Panc1 (cell line): ENCODE measurements at places on chromosomes 13 and 19. TPM values are rescaled to one million over a fixed set of nuclear protein-coding genes. Genes with fewer than 3 reads are reported as not detected.

- H3K27me3 ChIP-seq, result no peaks in the 10 kb centered on the region
- H3K27ac ChIP-seq, result no peak overlapping the region
- no peaks in the 10 kb centered on the region for H3K4me1 ChIP-seq
Measured at GRCh38 chr13:33636955-33637670, 180.8 kb upstream of the RFC3 start.

The CGB3 gene
- total RNA-seq, result not detected

DNA sequence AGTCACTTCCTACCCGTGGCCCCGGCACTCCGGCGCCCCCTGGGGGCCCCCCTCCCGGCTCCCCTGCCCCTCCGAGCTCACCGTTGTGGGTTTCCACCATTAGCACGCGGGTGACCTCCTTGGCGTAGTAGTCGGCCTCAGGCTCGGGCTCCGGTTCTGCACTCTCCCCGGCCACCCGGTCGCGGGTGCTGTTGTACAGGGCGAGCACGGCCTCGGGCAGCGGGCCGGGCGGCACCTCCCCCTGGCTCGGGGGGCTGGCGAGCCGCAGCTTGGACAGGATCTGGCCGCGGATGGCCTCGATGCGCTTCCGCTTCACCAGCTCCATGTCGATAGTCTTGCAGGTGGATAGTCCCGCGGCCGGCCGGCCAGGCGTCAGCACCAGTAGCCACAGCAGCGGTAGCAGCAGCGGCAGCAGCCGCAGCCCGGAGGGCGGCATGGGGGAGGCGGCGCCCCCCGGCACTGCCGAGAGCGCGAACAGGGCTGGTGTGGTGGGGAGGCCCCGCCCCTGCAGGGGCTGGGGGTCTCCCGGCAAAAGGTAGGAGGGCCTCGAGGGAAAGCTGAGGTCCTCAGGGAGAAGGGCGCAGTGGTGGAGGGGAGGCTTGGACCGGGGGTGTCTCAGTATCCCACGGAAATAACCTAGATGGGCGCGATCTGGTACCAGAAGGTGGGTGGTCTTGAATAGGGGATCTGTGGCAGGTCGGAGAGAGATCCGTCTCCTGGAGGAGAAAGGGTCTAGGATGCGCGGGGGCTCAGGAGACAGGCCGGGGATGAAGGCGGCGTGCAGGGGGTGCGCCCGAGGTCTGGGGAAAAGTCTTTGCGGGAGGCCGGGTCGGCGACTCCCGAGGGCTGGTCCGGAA, 885 bp downstream of the TGFB1 start:
- H3K27ac ChIP-seq, result peak overlapping the region; percentile 75; the same call in 1 of the 2 replicates
- H3K27me3 ChIP-seq, result no peaks in the 10 kb centered on the region
- H3K4me1 ChIP-seq, result peaks cover 5% of the 10 kb centered on the region; the same call in 1 of the 2 replicates
- no peak for DNase-seq
- peaks cover 6% of the 10 kb centered on the region; the same call in 1 of the 2 replicates for H3K36me3 ChIP-seq

DNA sequence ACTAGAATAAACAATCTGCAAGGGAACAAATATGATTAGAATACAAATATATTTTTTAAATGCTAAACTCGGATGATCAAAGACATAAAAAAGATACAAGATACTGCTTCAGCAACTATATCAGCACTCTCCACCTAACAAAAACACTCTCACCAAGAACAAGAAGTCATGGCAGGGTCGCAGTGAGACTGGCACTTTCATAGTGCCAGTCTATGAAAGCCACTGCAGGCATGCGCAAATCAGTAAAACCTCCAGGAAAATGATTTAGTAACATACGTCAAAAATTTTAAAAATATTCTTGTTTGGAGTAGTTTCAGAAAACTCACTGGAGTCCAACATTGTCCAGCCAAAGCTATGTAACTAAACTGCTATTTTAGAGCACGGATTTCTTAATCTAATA, 295.9 kb downstream of the DIAPH3 start:
- H3K36me3 ChIP-seq, result no peaks in the 10 kb centered on the region
- no peak for DNase-seq
- no peaks in the 10 kb centered on the region for H3K4me1 ChIP-seq

GRCh38 chr19:8373867-8374813, 10.2 kb downstream of the ANGPTL4 start:
- H3K27me3 ChIP-seq, result no peaks in the 10 kb centered on the region
- H3K4me3 ChIP-seq, result no peak overlapping the region
- H3K27ac ChIP-seq, result no peak overlapping the region
- no peaks in the 10 kb centered on the region for H3K4me1 ChIP-seq

DNA sequence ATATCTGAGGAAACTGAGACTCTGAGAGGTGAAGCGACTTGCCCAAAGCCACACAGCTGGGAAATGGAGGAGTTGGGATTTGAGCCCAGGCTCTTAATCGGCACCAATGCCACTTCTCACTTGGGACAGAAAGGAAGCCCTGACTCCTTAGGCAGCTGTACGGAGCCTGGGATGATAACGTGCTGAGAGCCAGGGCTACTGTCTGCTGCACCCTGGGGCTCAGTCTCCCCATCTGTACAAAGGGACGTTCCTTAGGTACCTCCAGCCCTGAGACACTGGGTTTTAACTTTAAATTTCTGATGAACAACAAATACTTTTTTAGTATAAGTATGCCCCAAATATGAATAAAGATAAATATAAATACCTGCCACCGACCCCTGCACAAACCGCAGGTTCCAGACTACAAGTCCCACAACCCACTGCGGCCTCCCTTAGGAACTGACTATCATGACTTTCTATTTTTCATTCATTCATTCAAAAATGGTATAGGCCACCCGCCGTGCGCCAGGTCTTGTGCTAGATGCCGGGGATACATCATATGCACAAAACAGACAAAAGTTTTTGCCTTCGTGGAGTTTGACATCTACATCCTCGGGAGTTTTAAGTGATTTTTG, 776 bp upstream of the NCLN start:
- no peaks in the 10 kb centered on the region for H3K27me3 ChIP-seq
- H3K36me3 ChIP-seq, result no peaks in the 10 kb centered on the region; the same call in 1 of the 2 replicates
- DNase-seq, result no peak
- H3K27ac ChIP-seq, result peak overlapping the region; percentile 83

GRCh38 chr19:38391911-38392464, 3.5 kb downstream of the SPRED3 start:
- no peak for DNase-seq
- no peaks in the 10 kb centered on the region for H3K27me3 ChIP-seq

- no peaks in the 10 kb centered on the region for H3K27me3 ChIP-seq
- no peaks in the 10 kb centered on the region for H3K36me3 ChIP-seq
- no peaks in the 10 kb centered on the region; the same call in 1 of the 2 replicates for H3K4me1 ChIP-seq
- H3K27ac ChIP-seq, result no peak overlapping the region
- no peak overlapping the region for H3K4me3 ChIP-seq
Measured at GRCh38 chr19:47490847-47491246, 6.8 kb upstream of the KPTN start.

The ABCA7 gene
- total RNA-seq, result 47.5 TPM

GRCh38 chr13:66926851-66927524, 303.1 kb downstream of the PCDH9 start:
- H3K27me3 ChIP-seq, result no peaks in the 10 kb centered on the region
- H3K4me1 ChIP-seq, result no peaks in the 10 kb centered on the region
- no peaks in the 10 kb centered on the region for H3K36me3 ChIP-seq
- H3K27ac ChIP-seq, result no peak overlapping the region

GRCh38 chr19:16951529-16951928, 62.7 kb downstream of the F2RL3 start:
- no peak for DNase-seq
- no peak overlapping the region for H3K27ac ChIP-seq
- H3K27me3 ChIP-seq, result no peaks in the 10 kb centered on the region
- H3K4me3 ChIP-seq, result no peak overlapping the region
- H3K4me1 ChIP-seq, result no peaks in the 10 kb centered on the region
- H3K36me3 ChIP-seq, result no peaks in the 10 kb centered on the region

- no peaks in the 10 kb centered on the region for H3K36me3 ChIP-seq
- no peak overlapping the region for H3K27ac ChIP-seq
- no peaks in the 10 kb centered on the region for H3K27me3 ChIP-seq
- H3K4me1 ChIP-seq, result no peaks in the 10 kb centered on the region
- no peak overlapping the region for H3K4me3 ChIP-seq
Measured at GRCh38 chr19:27833031-27833430, 1379.9 kb downstream of the UQCRFS1 start.

The OSCAR gene
- total RNA-seq, result 6.8 TPM

- no peaks in the 10 kb centered on the region for H3K27me3 ChIP-seq
- peaks cover 3% of the 10 kb centered on the region; the same call in 1 of the 2 replicates for H3K4me1 ChIP-seq
- no peak for DNase-seq
- H3K27ac ChIP-seq, result no peak overlapping the region; the same call in 1 of the 2 replicates
Measured at GRCh38 chr19:43464134-43464775, 1.2 kb downstream of the LYPD3 start.

DNA sequence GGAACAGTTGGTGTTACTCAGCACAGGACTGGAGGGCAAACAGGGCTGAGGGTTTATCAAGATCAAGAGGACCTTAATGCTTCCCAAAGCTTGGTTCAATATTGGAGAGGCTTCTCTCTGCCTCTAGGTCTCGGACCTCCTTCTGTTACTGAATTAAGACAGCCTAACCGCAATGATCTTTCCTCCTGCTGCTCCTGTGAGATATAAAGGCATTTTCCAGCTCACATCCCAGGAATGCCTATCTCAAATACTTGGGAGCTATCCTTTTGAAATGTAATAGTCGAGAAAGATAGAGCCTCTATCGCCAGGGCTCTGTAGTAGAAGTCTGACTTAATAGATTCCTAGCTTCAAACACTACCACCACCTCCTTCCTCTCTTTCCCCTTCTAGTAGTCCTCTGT, 1475.0 kb downstream of the SLITRK1 start:
- H3K27me3 ChIP-seq, result no peaks in the 10 kb centered on the region
- no peak for DNase-seq
- H3K4me1 ChIP-seq, result no peaks in the 10 kb centered on the region

The NKPD1 gene
- total RNA-seq, result 0.05 TPM

DNA sequence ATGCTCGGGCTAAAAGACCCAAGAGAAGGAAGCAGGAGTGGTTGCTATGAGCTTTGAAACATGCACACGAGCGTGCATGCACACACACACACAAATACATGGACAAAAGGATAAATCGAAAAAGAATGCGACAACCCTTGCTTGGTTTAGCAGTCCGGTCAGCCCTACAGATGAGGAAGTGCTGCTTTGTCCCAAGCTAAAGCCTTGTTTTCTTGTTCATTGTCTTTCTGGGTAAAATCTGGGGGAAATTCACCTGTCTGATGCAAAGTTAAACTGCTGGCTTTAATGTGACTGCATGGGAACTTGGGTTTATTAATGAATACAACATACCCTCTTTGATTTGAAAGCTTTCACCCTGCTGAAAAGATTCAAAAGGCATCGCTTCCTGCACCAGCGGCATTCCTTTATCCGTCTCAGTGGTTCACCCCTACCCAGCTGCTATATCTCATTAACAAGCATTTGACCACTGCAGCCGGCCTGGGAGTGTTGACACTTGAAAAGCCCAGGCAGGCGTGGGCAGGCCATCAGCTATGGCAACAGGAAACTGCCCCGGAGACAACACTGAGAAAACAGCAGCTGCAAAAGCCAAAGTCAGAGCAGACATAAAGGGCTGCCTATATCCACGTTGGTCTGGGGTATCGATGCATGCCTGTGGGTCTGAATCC, 301.7 kb downstream of the NDFIP2 start:
- H3K4me1 ChIP-seq, result peaks cover 4% of the 10 kb centered on the region; the same call in 1 of the 2 replicates
- H3K27ac ChIP-seq, result peak overlapping the region; percentile 74
- no peaks in the 10 kb centered on the region for H3K36me3 ChIP-seq
- no peak for DNase-seq
- H3K4me3 ChIP-seq, result peak overlapping the region; percentile 9
- no peaks in the 10 kb centered on the region for H3K27me3 ChIP-seq

DNA sequence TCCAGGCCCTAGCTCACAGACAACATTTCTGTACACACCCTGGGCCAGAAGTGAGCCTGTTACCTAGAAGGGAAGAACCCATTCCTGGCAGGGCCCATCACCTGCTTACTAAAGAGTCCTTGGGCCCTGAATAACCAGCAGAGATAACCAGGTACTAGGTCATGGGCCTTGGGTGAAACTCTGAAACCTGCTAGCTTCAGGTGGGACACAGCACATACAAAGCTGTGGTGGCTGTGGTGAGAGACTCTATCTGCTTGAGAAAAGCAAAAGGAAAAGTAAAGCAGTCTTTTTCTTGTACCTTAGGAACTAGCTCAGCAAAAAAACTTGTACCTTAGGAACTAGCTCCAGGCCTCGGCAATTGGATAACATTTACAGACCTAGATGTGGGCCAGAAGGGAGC, 1895.9 kb upstream of the PCDH20 start:
- H3K27me3 ChIP-seq, result no peaks in the 10 kb centered on the region
- H3K36me3 ChIP-seq, result no peaks in the 10 kb centered on the region
- no peaks in the 10 kb centered on the region for H3K4me1 ChIP-seq
- H3K27ac ChIP-seq, result no peak overlapping the region

DNA sequence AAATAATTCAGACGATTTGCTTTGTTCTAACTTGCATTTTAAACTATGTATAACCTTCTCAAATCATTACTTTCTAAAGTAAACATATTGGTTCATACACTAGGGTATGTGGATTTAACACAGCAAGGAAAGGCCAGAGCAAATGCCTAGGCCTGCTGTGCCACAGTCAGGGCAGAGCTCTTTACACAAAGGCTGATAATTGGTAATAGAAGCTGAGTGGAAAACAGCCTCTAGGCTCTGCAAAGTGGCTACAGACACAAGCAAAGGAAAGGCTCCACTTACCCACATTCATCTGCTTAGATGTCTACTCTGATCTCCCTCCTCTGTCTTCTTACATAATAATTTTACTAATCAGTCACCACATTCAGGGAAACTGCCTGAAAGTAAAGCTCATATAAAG, 382.9 kb downstream of the OLFM4 start:
- H3K4me3 ChIP-seq, result no peak overlapping the region
- no peaks in the 10 kb centered on the region for H3K36me3 ChIP-seq

- H3K4me3 ChIP-seq, result no peak overlapping the region
- no peak overlapping the region for H3K27ac ChIP-seq
Measured at GRCh38 chr13:73428137-73428536, 369.3 kb downstream of the KLF5 start.

DNA sequence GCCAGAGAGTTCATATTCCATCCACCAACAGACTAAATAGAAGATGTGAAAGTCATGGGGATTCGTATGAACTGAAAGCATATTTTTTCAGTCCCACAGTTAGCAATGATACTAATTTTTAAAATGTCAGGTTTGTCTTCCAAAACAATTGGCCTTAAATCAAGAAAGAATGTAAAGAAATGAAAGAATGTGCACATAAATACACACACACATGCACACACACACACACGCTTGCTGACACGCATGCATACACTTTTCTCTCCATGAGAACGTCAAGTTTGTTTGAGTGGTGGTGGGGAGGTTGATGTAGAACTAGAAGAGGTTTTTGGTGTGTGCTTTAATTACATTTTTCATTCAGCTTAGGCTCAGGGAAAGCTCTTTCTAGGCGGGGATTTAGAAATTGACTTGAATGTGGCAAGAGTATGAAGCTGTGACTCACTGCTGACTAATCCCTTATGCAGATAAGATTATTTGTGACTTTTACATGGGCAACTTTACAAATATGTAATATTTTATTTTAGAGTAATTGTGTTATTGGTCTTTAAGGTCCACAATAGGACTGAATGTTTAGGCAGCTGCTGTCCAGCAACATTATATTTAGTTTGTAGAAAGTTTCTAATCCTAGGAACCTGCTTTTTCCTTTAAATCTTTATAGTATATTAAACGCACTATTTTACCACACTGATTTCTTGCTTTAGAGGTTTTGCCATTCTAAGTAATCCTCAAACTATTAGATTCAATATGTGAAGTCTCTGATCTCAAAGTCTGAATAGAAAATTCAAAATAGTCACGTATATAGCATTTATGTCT, 18.8 kb downstream of the FLT1 start:
- H3K4me3 ChIP-seq, result no peak overlapping the region
- H3K27me3 ChIP-seq, result no peaks in the 10 kb centered on the region

The B3GNT3 gene
- total RNA-seq, result 0.67 TPM

The ATP1A3 gene
- 4.9 TPM for total RNA-seq
